ENCODE measurements at places on chromosomes 7 and 10.

GRCh38 chr10:93280121-93280698, 201.9 kb downstream of the MYOF start:
- DNase-seq, result no peak

- no peak for DNase-seq
Observed at GRCh38 chr7:141674171-141674671, 27.7 kb downstream of the DENND11 start.

DNA sequence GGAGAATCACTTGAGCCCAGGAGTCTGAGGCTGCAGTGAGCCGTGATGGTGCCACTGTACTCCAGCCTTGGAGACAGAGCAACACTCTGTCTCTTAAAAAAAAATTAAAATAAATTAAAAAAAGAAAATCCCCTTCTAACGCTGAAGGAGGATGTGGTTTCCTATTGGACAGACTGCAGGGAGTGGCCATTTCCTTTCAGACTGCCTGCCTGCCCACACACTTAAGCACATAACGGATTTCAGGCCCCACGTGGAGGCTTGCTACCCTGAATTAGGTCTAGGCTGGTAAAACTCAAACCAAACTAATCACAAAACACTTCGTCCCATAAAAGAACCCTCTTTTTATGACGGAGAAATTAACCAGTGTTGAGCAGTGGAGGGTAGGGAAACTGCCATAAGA, 34.0 kb downstream of the GATA3 start:
- no peak for DNase-seq

GRCh38 chr7:82384051-82384464, 59.5 kb downstream of the CACNA2D1 start:
- no peak for DNase-seq

- no peak for DNase-seq
Observed at GRCh38 chr10:74502963-74503608, 323.3 kb upstream of the KAT6B start.

DNA sequence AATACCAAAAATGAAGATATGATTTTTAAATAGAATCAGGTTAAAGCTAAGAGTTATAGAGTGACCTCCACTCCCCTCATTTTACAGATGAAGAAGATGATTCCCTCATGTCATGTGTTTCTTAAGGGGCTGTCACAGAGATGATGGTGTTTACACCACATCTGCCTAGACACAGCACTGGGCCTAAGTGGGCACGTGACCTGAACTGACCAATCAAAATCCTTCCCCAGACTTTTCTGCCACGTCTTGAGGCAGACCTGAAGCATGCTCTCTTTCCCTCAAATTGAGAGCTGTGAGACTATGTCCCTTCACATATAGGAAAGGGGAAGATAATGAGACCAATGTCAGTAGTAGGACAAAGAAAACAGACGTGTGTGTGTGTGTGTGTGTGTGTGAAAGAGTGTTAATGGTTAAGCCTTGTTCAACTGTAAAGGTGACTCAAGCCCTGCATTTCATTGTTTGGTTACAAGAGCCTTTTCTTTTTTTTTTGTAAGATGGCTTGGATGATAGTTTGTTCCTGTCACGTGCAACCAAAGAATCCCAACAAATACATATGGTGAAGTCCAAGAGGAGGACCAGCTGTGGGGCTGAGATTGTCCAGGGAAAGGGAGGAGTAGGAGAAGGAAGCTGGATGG, 172.8 kb upstream of the AOAH start:
- no peak for DNase-seq

DNA sequence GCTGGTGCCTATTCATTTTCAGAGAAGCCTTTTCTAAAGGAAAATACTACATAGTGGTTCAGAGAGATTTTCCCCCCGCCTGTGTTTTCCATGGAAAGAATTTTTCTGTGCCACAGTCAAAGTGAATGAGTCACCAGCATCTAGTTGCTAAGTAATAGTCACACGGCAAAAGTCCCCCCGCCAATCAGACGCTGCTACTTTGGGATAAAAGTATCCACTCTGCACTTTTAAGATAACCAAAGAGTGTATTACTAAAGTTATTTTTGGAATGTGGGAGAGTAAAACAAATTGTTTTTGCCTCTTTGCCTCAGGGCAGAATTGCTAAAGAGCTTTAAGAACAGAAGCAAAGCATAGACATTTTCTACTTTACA, 23.5 kb downstream of the ABLIM1 start:
- DNase-seq, result no peak

DNA sequence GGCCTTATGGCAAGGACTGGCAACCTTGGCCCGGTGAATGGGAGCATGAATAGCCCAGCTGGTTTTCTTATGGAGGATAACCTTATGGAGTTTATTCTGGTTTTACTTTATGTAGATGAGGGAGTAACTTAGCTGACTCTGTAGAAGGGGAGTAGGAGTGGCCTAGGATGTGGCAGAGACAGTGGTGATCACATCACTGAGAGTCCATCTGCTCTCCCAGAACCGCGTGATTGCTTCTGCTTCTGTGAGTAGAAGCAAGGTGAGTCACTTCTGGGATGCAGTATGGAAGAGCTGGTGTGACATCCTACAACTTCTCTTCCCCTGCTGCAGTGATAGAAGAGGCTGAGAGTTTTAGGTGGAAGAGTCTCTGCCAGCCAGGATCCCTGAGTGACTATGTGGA, 129.2 kb downstream of the RPS24 start:
- no peak for DNase-seq

- DNase-seq, result no peak
Observed at GRCh38 chr10:74104480-74104879, 46.1 kb downstream of the AP3M1 start.

GRCh38 chr10:118753331-118754228, 1.2 kb downstream of the CACUL1 start:
- DNase-seq, result no peak

DNA sequence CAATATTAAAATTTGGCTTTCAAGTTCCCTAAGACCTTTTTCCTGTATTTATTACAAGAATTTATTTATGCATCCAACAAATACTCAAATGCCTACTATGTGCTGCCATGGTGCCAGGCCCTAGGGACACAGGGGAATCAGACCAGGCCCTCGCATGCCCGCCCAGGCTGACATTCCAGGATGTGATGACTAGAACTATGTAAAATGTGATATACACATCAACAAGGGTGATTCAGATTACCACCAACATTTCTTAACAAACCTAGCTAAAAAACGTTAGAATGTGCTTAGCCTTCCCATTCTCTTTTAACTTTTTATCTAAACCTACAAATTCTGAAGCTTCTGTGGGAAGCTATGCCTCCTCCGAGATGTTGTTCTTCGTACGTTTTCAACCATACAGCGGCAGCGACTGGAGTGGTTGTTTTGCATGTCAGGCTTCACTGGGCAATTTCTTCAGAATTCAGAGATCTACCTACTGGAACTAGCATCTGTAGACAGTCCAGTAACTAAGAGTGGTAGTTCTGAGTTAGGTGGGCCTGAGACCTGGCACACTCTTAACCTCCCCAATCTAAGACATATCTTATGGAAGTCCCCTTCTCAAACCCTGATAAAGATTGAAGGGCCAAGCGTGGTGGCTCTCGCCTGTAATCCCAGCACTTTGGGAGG, 22.1 kb downstream of the GNA12 start:
- DNase-seq, result no peak

- no peak for DNase-seq
Observed at GRCh38 chr10:125515571-125515970, 167.4 kb downstream of the TEX36 start.

- no peak for DNase-seq
Observed at GRCh38 chr10:121647401-121647800, 49.2 kb upstream of the FGFR2 start.

DNA sequence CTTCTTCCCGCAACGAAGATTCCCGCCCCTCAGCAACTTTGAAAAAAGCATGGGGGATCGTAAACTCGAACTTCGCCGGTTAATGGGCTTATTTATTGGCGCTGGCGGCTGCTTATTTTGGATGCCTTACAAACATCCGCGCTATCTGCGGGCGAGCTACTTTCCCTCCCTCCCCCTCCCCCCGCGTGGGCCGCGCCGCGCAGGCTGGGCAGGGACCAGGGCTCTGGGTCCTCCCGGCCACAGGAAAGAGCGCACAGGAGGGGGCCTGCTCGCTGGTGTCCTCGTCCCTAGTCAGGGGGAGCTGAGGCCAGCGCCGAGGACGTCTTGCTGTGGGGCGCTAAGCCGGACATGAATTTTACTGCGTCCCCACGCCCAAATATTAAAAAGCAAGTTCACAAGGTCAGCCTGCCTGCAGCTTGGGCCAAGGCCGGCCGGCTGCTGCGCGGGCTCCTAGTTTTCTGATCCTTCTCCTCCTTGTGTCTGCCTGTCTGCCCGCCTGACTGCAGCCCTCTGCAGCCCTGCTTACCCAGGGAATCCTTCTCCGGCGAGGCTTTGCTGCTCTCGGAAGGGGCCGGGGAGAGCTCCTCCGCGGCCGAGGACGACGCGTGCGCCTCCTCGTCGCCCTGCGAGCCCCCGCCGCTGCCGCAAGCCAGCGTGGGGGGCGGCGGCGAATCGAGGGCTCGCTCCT, 1.2 kb downstream of the HOXA10 start:
- DNase-seq, result no peak

GRCh38 chr10:33215635-33216034, 118.8 kb downstream of the NRP1 start:
- DNase-seq, result no peak

DNA sequence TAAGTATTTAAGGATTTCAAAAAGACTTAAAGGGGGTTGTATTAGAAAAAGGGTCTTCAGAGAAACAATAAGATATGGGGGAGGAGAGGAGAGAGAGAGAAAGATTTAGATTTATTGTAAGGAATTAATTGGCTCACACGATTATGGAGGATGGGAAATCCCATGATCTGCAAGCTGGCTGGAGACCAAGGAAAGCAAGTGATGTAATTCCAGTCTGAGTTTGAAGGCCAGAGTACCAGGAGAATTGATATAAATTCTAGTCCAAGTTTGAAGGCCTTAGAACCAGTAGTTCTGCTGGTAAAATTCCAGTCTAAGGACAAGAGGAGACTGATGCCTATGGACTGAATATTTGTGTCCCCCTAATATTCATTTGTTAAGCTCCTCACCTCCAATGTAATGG, 20.6 kb upstream of the SLC13A1 start:
- DNase-seq, result no peak

All from BE2C (cell line).